ENCODE measurements at places on chromosomes 6 and 20. TPM values are rescaled to one million over a fixed set of nuclear protein-coding genes. Genes with fewer than 3 reads are reported as not detected.

Gene HDGFL1
- not detected for total RNA-seq

- DNase-seq: peak; percentile 92
These were observed 49.7 kb upstream of the BHLHE23 start for GRCh38 chr20:63056236-63057170.

- no peak for DNase-seq
These were observed 18.5 kb upstream of the DCBLD1 start for GRCh38 chr6:117463762-117464665.

- no peak for DNase-seq
These were observed 6.6 kb upstream of the SAMHD1 start for GRCh38 chr20:36957875-36958667.

- DNase-seq: no peak
These were observed 140.4 kb downstream of the CDKAL1 start for GRCh38 chr6:20674664-20675063.

Gene PABPC1L
- total RNA-seq: 75.0 TPM

GRCh38 chr6:148997865-148998264, 251.0 kb downstream of the UST start:
- no peak for DNase-seq

- DNase-seq: no peak
These were observed 29.7 kb upstream of the EXOC2 start for GRCh38 chr6:722608-723007.

Gene PRSS35
- 3.9 TPM for total RNA-seq

GRCh38 chr6:122484760-122485159, 13.2 kb upstream of the SERINC1 start:
- no peak for DNase-seq

DNA sequence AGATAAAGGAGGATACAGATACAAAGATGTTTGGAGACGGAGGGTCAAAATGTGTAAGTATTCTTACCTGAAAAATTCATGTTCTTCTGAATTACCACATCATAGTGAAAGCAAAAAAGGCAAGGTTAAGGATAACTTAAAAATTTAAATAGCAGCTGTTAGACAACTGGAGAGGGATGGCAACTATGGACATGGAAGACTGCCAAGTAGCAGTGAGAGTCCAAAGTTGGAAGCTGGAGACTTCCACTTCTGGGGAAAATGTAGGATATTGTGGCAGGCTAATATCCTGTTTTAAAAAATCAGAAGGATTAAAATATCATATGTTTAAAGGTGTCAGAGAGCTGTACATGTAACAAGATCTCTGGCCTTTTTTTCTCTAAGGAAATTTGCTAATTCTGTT, 29.8 kb downstream of the SYCP2 start:
- DNase-seq: no peak

DNA sequence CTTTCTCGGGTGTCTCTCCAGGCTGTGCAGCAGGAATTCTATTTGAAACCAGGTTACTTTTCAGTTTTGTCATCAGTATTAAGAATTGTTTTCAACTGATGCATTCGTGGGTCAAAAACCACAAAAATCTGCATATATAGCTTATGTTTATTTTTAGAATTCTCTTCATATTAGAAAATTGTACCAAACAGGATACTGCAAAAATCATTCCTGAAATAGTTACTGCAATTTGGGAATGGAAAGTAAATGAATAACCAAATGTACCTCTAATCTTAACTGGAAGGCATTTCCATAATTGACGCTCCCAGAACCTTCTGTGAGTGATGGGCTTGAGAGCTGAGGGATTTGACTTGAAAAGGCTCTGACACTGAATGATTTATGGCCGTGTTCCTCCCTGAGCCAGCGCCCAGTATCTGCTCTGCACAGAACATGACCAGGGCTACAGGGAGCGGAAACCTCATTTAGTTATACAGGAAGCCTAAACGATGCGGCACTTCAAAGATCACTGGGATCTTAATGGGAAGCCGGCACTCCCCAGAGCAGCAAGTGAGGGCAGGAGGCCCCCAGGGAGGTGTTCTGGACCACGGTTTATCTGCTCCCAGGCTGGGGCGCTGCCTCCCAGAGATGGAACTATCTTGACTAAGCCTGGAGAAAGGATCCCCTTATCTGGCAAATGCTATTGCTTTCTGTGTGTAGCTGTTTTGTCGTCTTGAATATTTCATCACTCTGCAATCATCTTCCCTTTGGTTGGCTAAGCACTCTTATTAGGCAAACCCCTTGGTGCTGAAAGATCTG, 446.0 kb downstream of the QKI start:
- DNase-seq: no peak

DNA sequence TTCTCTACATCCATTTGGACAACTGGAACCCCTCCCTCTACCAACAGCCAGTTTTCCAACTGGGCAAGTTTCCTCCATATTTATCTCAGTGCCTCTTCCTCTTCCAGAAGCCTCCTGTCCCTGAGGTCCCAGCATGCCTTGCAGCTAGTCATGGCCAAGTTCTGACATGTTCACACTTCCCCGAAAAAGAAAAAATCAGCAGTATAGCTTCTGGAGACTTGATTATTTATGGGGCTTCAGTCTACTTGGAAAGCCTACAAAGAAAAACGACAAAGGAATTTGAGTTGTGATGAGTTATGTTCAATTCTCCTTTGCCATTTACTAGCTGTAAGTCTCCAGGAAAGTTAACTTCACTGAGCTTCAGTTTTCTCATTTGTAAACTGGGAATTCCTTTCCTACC, 406.5 kb downstream of the MAFB start:
- no peak for DNase-seq

Gene KCNQ5
- 1.5 TPM for total RNA-seq
